Thyroid gland (tissue), 4 donors: ENCODE measurements at places on chromosomes 2 and 18.

DNA sequence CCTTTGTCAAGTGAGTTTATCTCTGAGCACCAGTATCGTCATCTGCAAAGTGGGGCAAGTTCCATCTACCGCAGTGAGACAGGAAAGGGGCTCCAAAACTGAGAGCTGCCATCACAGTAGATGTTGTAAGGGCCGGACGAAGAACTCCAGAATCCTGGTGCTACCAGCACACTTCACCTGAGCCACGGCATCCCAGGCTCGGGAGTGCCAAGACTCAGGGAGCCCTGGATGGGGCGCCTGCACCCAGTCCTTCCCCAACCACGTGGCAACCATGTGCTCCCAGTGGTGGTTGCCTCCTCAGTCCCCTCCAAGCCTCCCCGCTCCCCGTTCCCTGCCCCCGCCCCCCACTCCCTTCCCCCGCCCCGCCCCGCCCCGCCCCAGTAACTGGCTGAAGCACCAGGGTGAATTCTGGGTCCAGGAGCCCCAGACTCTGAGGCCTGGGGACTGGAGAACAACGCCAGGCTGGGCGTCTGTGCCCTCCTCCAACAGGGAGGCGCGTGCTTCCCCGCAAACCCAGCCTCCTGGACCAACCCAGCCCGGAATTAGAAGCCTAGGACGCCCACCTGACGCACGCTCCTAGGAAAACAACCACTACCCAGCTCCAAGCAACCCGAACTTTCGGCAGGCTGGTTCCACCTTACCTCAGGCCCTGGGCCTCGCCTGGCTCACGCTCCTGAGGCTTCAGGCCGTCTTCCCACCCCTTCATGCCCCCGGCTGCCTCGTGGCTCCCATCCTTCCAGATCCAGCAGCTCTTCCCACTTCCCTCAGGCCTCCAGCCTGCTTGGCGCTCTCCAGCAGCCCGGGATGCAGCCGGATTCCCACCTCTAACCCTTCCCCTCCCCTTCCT lies 67.6 kb downstream of the LAMA3 start:
- no peak for DNase-seq

- DNase-seq = no peak
Measured at GRCh38 chr2:176873403-176873802, 339.2 kb upstream of the HNRNPA3 start.

DNA sequence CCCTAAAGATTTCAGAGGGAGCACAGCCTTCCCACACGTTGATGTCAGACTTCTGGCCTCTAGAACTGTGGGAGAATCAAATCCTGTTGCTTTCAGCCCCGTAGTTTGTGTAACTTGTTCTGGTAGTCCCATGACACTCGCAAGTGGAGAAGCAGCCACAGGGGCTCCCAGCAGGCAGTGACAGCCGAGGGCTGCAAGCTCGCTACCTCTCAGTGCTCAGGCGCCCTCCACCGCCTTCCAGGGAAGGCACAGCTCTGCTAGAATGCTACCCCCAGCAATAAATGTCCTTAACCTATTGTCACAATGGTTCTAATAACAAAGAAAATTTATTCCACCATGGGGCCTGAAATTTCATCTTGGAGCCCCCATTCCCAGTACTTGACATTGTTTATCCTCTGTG lies 143.1 kb upstream of the ZNF236 start:
- DNase-seq = no peak

- DNase-seq = no peak
Measured at GRCh38 chr2:219124381-219125110, 36.1 kb downstream of the NHEJ1 start.

- no peak for DNase-seq
Measured at GRCh38 chr2:176261136-176261535, 8.1 kb upstream of the MTX2 start.
